ENCODE measurements at places on chromosomes 4 and X.

DNA sequence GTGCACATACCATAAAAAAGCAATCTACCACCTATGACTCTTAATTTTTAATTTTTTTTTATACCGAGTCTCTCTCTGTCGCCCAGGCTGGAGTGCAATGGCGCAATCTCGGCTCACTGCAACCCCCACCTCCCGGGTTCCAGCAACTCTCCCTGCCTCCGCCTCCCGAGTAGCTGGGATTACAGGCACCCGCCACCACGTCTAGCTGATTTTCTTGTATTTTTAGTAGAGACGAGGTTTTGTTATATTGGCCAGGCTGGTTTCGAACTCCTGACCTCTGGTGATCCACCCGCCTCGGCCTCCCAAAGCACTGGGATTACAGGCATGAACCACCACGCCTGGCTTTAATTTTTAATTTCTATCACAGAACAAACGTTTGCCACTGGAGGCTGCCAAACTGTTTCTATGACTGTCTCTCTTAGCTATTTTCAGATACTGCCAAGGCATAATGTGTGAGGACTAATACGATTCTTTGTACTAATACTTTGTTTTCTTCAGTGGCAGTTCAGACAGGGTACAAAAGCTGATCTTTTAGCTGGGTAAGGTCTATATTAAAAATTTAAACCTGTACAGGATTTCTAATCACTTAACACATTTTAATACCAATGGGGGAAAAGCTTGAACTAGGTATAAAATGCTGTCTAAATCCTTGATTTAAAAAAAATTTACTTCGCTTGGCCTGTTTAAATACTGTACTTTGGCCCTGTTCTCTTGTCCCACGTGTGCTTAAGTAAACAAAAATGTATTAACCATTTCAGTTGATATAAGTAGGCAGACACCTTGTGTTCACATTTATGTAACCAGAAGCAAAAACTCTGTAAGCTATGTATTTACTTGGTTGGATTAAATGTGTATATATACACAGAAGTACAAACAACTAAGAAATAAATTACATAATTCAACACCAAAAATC, 2.3 kb downstream of the PGRMC2 start:
- peak; percentile 30 for DNase-seq

GRCh38 chrX:123184219-123184865, at the start of gene GRIA3:
TSS of gene GRIA3 (plus strand) at chrX:123184278. CDS start at chrX:123184536, 258 bp downstream.
- no peak for DNase-seq

- DNase-seq = no peak
Measured at GRCh38 chr4:3677748-3678070, 88.5 kb upstream of the ADRA2C start.

GRCh38 chr4:182848685-182849084, 68.5 kb downstream of the DCTD start:
- no peak for DNase-seq

Data from renal cortical epithelial cell (primary cell).